GM23248 (cell line): ENCODE measurements at places on chromosomes 13 and 19. TPM values are rescaled to one million over a fixed set of nuclear protein-coding genes. Genes with fewer than 3 reads are reported as not detected.
A peak's percentile ranks its signal among the peaks of the same experiment; 100 is the strongest.

GRCh38 chr13:45492538-45492937 is 27.8 kb downstream of the COG3 start:
- H3K4me3 ChIP-seq = no peak overlapping the region
- no peaks in the 10 kb centered on the region for H3K27me3 ChIP-seq
- H3K36me3 ChIP-seq = peaks cover 48% of the 10 kb centered on the region
- H3K27ac ChIP-seq = no peak overlapping the region

DNA sequence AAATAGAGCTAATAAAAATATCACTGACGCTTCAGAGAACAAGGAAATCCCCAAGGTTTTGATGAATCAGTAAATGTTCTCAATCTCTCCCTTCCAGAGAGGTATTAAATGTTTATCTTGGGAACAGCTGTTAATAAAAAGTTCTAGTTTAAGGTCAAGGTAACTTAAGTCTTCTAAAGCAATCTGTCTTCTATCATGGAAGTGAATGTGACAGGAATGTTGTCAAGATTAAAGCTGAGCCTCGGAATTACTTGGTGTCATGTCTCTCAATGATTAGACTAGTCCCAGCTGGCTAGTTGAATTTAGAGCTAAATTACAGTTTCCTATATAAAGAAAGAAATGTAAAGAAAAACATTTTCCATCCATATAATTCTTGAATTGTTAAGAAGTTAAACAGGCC is 23.4 kb downstream of the ESD start:
- no peak overlapping the region for H3K27ac ChIP-seq
- no peak overlapping the region for H3K4me3 ChIP-seq
- H3K4me1 ChIP-seq = peaks cover 8% of the 10 kb centered on the region
- H3K27me3 ChIP-seq = no peaks in the 10 kb centered on the region

DNA sequence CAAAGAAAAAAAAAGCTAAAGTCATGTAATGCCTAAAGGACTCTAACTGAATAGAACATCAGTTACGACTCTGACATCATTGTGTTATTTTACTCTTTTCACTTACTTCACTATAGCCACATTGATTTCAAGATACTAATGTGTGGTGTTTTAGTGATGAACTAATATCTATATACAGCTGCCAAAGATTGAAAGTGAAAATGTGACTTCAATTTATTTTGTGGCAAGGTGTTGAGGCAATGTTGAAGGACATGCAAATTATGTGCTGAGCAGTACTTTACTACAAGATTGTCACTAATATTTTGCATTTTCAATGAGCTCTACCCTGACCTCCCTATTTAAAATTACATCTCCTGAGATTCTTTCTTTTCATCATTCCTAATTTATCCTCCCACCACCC is 1911.9 kb upstream of the PCDH20 start:
- H3K4me3 ChIP-seq = no peak overlapping the region
- no peaks in the 10 kb centered on the region for H3K27me3 ChIP-seq
- no peaks in the 10 kb centered on the region for H3K4me1 ChIP-seq
- no peak overlapping the region for H3K27ac ChIP-seq

DNA sequence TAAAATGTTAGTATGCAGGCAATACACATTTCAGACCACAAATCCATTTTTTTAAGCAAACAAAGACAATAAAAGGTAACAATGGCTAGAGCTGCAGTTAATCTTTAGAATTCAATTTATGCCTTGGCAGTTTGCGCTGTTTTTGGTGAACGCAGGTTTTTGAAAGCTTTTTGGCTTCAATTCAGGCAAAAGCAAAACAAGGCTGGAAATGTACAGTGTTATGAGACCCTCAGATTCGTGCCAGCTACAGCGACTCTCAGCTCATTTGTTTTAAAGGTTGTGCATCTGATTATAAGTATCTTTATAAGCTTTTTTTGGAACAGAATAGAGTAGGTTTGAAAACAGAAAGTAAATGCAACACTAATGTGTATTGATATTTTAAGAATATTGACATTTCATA is 63.6 kb upstream of the SOX1 start:
- no peaks in the 10 kb centered on the region for H3K27me3 ChIP-seq
- H3K4me1 ChIP-seq = no peaks in the 10 kb centered on the region
- no peak overlapping the region for H3K4me3 ChIP-seq
- no peak for DNase-seq

- peak overlapping the region; percentile 39 for H3K4me3 ChIP-seq
- peak; percentile 85 for DNase-seq
- H3K27ac ChIP-seq = peak overlapping the region; percentile 45
These were observed 97.0 kb upstream of the MBNL2 start for GRCh38 chr13:97124915-97125809.

GRCh38 chr13:96200810-96201209 is 110.9 kb downstream of the HS6ST3 start:
- DNase-seq = no peak
- no peak overlapping the region for H3K4me3 ChIP-seq
- no peaks in the 10 kb centered on the region for H3K27me3 ChIP-seq
- no peak overlapping the region for H3K27ac ChIP-seq
- no peaks in the 10 kb centered on the region for H3K36me3 ChIP-seq

DNA sequence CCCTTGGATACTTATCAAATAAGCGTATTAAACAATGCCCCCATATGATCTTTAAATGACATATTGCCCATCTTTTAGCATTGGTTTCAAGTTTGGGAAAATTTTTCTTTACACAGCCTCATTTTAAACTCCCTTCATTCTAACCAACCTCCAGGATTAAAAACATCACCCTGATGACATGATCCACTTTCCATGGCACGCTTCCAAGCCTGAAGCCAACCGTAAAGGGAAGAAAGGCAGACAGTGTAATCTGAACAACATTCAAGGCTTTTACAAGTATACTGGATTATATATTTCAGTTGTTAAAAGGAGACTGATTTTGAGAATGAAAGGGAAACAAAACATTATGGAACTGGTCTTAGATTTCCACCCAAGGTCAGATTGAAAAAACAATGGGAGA is 1721.9 kb downstream of the OLFM4 start:
- no peaks in the 10 kb centered on the region for H3K4me1 ChIP-seq
- DNase-seq = no peak
- no peak overlapping the region for H3K4me3 ChIP-seq
- H3K27me3 ChIP-seq = no peaks in the 10 kb centered on the region
- H3K36me3 ChIP-seq = no peaks in the 10 kb centered on the region
- no peak overlapping the region for H3K27ac ChIP-seq

GRCh38 chr19:10510301-10510802 is 6.9 kb downstream of the S1PR5 start:
- H3K4me1 ChIP-seq = no peaks in the 10 kb centered on the region
- peak; percentile 30 for DNase-seq
- H3K27me3 ChIP-seq = peaks cover 12% of the 10 kb centered on the region; the same call in 1 of the 2 replicates
- H3K27ac ChIP-seq = no peak overlapping the region
- no peaks in the 10 kb centered on the region for H3K36me3 ChIP-seq
- H3K4me3 ChIP-seq = no peak overlapping the region

DNA sequence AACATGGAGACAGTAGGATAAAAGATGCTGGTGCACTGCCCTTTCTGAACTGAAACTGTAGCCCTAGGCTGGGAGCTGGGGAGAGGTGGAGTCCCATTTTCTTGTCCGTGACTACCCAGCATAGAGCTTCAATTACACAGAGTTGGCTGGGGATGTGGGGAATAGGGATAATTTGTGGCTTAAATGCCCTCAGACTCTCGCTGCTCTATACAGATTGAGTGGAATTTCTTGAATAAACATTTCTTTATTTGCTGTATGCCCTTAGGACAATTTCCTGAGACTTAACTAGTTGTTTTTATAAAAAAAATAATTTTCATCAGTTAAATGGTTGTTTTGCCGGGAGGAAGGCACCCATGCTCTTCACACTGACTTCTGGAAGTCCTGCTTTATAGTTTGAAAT is 7.2 kb downstream of the IGFL2 start:
- no peaks in the 10 kb centered on the region for H3K4me1 ChIP-seq
- H3K27ac ChIP-seq = no peak overlapping the region
- H3K4me3 ChIP-seq = no peak overlapping the region
- peaks cover 72% of the 10 kb centered on the region for H3K27me3 ChIP-seq
- DNase-seq = no peak
- no peaks in the 10 kb centered on the region for H3K36me3 ChIP-seq

- H3K27ac ChIP-seq = no peak overlapping the region
- H3K27me3 ChIP-seq = no peaks in the 10 kb centered on the region
- H3K4me3 ChIP-seq = no peak overlapping the region
- no peaks in the 10 kb centered on the region for H3K4me1 ChIP-seq
- no peaks in the 10 kb centered on the region for H3K36me3 ChIP-seq
These were observed 50.7 kb downstream of the PCDH17 start for GRCh38 chr13:57682128-57682716.

DNA sequence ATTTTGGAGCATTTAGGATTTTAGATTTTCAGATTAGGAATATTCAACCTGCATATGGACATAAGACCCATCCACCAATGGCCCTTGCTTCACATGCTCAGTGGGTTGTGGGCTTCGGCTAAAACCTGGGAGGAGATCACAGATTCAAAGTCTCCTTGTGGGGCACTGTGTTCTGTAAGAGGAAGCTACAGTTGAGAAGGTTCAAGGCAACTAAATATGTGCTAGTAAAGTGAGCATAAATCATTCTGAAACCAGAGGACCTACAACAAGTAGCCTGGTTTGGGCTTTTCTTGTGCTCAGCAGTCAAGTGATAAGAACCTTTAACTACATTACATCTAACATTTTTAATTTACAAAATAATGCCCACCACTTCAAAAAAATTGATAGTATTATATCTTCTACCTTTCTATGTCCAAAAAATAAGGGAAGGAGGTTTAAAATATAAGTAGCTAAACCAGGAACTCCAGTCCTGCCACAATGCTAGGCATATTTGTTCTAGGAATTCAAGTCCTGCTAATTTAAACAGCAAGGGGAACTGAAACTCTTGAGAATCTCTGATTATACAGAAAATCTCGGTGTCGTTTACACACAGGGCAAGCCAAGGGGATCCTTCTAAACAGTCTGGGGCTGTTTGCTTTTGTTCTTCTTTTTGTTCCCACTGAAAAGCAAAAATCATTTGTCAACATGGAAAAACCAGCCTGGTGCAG is 36.6 kb downstream of the FOXO1 start:
- H3K4me1 ChIP-seq = no peaks in the 10 kb centered on the region
- H3K27me3 ChIP-seq = no peaks in the 10 kb centered on the region
- H3K27ac ChIP-seq = no peak overlapping the region
- H3K4me3 ChIP-seq = no peak overlapping the region

DNA sequence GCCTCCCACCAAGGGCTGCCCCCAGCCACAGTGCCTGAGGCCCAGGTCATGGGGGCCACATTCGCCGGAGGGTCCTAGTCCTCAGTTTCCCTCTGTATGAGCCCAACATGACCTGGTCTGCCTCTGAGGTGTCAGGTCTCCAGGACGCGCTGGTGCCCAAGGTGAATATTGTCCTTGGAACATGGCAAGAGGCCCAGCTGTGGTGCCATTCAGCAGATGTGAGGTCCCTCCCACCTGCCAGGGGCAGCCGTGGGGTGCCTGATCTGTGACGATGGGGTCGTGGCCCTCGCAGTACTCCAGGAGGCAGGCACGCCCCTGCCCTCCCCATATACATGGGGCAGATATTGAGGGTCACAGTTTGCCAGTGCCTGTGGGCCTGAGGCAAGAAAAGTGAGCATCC is 151.9 kb downstream of the KDM4B start:
- H3K27ac ChIP-seq = no peak overlapping the region
- no peak for DNase-seq
- no peak overlapping the region for H3K4me3 ChIP-seq
- H3K27me3 ChIP-seq = no peaks in the 10 kb centered on the region
- no peaks in the 10 kb centered on the region for H3K4me1 ChIP-seq

- H3K4me3 ChIP-seq = no peak overlapping the region
- H3K36me3 ChIP-seq = no peaks in the 10 kb centered on the region
- no peaks in the 10 kb centered on the region for H3K4me1 ChIP-seq
- peaks cover 24% of the 10 kb centered on the region for H3K27me3 ChIP-seq
These were observed 795.6 kb downstream of the UQCRFS1 start for GRCh38 chr19:28417361-28417760.

GRCh38 chr19:31018936-31019335 is 330.3 kb downstream of the TSHZ3 start:
- H3K36me3 ChIP-seq = no peaks in the 10 kb centered on the region
- H3K4me3 ChIP-seq = no peak overlapping the region
- H3K27me3 ChIP-seq = peaks cover 34% of the 10 kb centered on the region
- H3K4me1 ChIP-seq = no peaks in the 10 kb centered on the region
- DNase-seq = no peak
- no peak overlapping the region for H3K27ac ChIP-seq

DNA sequence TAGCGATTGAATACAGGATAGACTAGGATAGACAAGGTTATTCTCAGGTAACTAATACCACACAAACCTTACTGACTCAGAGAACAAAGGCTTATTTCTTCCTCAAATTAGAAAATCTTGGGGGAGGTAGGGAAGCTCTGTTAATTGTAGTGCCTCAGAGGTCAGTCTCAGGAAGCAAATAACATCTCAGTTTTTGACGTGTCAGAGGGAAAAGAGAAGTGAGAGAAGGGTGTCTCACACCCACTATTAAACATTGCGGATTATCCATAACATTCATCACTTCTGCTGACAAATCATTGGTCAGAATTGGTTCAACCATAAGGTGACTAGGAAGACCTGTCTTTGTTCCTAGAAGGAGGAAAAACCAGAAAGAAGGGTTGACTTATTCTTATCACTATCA is 579.4 kb upstream of the MIR17HG start:
- no peak overlapping the region for H3K4me3 ChIP-seq
- H3K27ac ChIP-seq = no peak overlapping the region
- H3K27me3 ChIP-seq = no peaks in the 10 kb centered on the region

DNA sequence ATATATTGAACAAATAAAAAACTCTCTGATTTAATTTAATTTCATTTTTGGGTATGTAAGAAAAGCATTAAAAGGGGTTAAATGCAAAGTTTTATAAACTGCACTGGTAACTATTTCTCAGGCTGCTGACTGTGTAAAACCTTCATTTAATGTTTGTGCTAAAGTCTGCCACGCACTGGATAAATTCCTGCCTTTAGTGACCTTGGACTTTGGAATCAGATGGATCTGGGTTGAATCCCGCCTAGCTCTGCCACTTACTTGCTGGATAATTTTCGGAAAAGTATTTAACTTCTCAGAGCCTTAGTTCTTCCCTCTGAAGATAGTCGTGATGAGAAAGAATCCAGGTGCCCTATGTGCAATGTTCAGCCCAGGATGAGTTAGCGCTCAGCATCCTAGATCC is 58.6 kb downstream of the RASL11A start:
- no peak for DNase-seq
- H3K36me3 ChIP-seq = no peaks in the 10 kb centered on the region
- no peak overlapping the region for H3K27ac ChIP-seq
- peaks cover 17% of the 10 kb centered on the region; the same call in 1 of the 2 replicates for H3K27me3 ChIP-seq

DNA sequence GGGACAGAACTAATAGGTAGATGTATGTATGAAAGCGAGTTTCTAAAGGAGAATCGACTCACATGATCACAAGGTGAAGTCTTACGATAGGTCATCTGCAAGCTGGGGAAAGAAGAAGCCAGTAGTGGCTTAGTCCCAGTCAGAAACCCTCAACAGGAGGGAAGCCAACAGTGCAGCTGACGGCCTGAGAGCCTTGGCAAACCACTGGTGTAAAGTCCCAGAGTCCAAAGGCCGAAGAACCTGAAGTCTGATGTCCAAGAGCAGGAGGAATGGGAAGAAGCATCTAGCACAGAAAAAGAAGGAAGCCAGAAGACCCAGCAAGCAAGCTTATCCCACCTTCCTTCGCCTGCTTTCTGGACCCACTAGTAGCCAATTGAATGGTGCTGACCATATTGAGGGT is 507.6 kb upstream of the ARGLU1 start:
- no peak overlapping the region for H3K27ac ChIP-seq
- no peaks in the 10 kb centered on the region for H3K4me1 ChIP-seq
- no peak for DNase-seq
- no peaks in the 10 kb centered on the region for H3K27me3 ChIP-seq
- H3K36me3 ChIP-seq = no peaks in the 10 kb centered on the region

The KLK8 gene
- not detected in 2 replicates for total RNA-seq

The TMEM147 gene
- 108 and 129 TPM in 2 replicates for total RNA-seq

The GPR12 gene
- not detected in 2 replicates for total RNA-seq

The TNFSF13B gene
- total RNA-seq = 0.13 and 2.5 TPM in 2 replicates

The AMH gene
- total RNA-seq = not detected in 2 replicates

The KLK2 gene
- total RNA-seq = not detected in 2 replicates

The ATP1A3 gene
- total RNA-seq = 0.11 and 0.63 TPM in 2 replicates

The RAB3A gene
- 1.4 and 1.8 TPM in 2 replicates for total RNA-seq

The SHC2 gene
- not detected in 2 replicates for total RNA-seq

The ZNF578 gene
- 1.5 and 2.2 TPM in 2 replicates for total RNA-seq
